Right atrium auricular region (tissue), 2 donors: ENCODE measurements at places on chromosomes 16 and 17. TPM values are rescaled to one million over a fixed set of nuclear protein-coding genes. Genes with fewer than 3 reads are reported as not detected.

CD300H gene
- total RNA-seq, result not detected

VAT1L gene
- 10.3 TPM for total RNA-seq

TMEM132E gene
- total RNA-seq, result 0.26 TPM

TMEM92 gene
- total RNA-seq, result not detected

ARHGAP23 gene
- 95.6 TPM for total RNA-seq

MYH2 gene
- total RNA-seq, result not detected

C17orf78 gene
- not detected for total RNA-seq

PTX4 gene
- 0.24 TPM for total RNA-seq

FNDC8 gene
- not detected for total RNA-seq

NPIPB6 gene
- total RNA-seq, result 1.1 TPM

TVP23B gene
- 33.0 TPM for total RNA-seq

CX3CL1 gene
- total RNA-seq, result 17.8 TPM

MPP2 gene
- 15.6 TPM for total RNA-seq

FBXL16 gene
- total RNA-seq, result 1.7 TPM

CCL14 gene
- total RNA-seq, result 13.0 TPM

LHX1 gene
- total RNA-seq, result not detected

PMP22 gene
- total RNA-seq, result 160 TPM

CCDC154 gene
- not detected for total RNA-seq

METTL23 gene
- 22.6 TPM for total RNA-seq

FOXL1 gene
- total RNA-seq, result 0.85 TPM

MYO15A gene
- total RNA-seq, result 0.20 TPM

CES5A gene
- total RNA-seq, result not detected

ASB16 gene
- total RNA-seq, result 8.3 TPM

GRAPL gene
- total RNA-seq, result not detected

ANKFN1 gene
- total RNA-seq, result 0.67 TPM

SLC47A2 gene
- not detected for total RNA-seq
